ENCODE measurements at places on chromosomes 7 and 10.
A peak's percentile ranks its signal among the peaks of the same experiment; 100 is the strongest.

GRCh38 chr7:152894295-152895170 is 135.0 kb downstream of the ACTR3B start:
- peak; percentile 67 for DNase-seq

GRCh38 chr10:90960355-90960814 is 39.5 kb upstream of the ANKRD1 start:
- DNase-seq, result peak; percentile 17

DNA sequence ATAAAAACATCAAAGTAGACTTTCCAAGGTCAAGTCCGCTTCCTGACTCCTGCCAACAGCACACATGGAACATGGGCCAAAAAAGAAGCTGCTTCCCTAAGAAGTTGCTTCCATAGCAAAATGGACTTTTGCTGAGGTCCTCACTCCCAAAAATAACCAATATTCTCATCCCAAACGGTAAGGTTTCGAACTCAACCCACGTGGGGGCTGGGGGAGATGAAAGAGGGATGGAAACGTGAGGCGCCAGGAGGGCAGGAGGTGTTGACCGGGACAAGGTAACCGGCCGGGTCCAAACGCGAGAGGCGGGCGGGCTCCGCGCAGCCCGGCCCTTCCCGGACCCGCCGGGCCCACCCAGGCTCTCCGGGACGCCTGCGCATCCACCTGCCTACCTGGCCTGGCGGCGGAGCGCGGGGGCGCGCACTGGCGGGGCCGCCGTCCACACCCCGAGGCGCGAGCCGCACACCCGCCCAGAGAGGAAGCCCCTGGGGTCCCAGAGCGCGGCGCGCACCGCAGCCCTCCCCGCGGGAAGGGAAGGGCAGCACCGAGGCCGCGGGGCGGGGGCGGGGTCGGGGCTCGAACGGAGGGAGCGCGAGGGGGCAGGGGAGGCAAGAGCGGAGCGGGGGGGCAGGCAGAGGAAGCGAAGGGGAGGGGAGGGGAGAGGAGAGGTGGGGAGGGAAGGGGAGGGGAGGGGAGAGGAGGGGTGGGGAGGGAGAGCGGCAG is 742 bp downstream of the LMBR1 start:
- peak; percentile 81 for DNase-seq

- DNase-seq, result no peak
Measured at GRCh38 chr10:62348029-62348428, 26.1 kb upstream of the ZNF365 start.

DNA sequence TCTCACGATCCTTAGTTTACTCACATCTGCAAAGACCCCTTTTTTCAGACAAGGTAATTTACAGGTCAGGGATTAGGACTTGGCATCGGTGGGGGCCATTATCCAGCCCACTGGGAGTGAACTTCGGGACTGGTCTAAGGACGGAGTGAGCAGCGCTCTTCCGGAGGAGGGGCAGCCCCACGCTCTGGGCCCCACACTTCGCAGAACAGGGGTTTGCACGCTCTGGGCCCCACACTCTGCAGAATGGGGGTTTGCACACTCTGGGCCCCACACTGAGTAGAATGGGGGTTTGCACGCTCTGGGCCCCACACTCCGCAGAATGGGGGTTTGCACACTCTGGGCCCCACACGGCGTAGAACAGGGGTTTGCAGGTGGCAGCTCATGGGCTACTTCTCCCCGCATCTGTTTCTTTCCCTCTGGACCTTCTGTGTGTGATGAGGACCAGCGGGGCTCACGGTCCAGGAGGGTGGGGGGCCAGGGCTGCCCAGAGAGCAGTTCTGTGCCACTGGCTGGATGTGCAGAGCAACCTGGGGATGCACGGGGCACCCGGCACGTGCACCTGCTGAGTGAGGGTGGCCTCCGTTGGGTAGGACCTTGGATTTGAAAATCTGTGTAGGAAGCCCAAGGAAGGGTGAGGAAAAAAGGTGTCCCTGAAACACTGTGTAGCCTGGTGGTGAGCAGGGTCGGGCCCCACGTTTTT is 134.8 kb downstream of the WDR37 start:
- DNase-seq, result no peak

GRCh38 chr7:43337191-43337590 is 224.7 kb downstream of the HECW1 start:
- no peak for DNase-seq

GRCh38 chr7:26949319-26949718 is 84.9 kb upstream of the SKAP2 start:
- DNase-seq, result no peak

GRCh38 chr10:73867126-73867807 is 7.1 kb downstream of the CAMK2G start:
- DNase-seq, result no peak

DNA sequence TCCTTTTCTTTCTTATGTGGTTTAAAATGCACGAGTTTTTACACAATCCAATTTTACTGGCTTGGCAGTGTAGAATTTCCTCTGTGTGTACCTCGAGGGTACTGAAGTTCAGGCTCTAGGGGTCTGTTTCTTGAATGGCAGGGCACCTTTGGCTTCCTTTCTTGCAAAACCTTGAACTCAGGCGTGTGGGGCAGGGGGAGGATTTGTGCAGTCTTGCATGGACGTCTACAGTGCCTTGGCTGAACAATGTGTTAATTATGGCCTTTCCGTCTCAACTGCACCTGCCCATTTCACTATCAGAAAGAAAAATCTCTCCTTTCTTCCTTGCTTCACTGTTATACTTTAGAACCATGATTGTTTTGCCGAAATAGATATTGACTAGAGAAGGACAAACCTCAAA is 570.9 kb downstream of the INHBA start:
- DNase-seq, result no peak

- DNase-seq, result no peak
Measured at GRCh38 chr7:79949778-79950177, 184.9 kb upstream of the GNAI1 start.

DNA sequence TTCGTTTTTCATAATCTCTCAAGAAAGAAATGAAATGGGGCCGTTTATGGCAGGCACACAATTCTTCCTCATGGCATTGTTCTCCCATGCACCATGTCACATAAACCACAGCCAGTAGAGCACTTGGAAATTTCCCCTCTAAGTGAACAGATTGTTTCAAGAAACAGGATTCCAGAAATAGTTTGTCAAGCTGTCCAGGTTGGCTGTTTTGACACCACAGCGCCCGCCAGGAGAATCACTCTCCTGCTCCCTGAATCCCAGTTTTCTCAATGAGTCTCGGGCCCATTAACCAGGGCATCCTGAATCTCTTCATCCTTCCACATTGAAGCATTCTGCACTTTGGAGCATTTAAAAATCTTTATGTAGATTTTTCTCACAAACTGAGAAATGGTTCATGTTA is 172.2 kb upstream of the NEBL start:
- DNase-seq, result no peak

- no peak for DNase-seq
Measured at GRCh38 chr10:121240011-121240410, 358.2 kb downstream of the FGFR2 start.

- DNase-seq, result no peak
Measured at GRCh38 chr10:61397175-61397986, 55.8 kb downstream of the TMEM26 start.

DNA sequence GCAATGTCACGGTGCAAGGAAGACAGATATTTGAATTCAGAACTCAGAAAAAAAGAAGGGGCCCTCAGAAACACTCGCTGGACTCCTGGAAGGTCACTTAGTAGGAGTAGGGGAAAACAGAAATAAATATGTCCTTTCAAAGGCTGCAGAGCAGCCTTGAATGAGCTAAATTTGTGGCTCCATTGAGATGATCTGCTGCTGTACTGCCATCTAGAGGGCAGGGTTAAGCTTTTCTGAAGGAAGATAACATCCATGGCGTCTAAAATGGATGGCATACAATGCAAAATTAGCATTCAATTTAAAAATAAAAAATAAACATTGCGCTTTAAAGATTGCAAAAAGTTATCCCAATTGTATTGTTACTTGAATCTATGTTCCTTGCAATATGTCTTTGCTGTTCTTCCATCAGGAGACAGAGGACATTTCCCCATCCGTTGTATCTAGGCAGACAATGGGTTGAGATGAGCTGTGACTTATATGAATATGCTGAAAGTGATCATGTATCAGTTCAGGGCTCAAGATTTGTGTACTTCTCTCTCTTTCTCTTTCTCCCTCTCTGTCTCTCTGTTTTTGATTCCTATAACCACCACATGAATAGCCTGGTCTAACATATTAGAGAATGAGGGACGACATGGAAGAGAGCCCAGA is 642.2 kb downstream of the SH2D4B start:
- peak; percentile 6 for DNase-seq

DNA sequence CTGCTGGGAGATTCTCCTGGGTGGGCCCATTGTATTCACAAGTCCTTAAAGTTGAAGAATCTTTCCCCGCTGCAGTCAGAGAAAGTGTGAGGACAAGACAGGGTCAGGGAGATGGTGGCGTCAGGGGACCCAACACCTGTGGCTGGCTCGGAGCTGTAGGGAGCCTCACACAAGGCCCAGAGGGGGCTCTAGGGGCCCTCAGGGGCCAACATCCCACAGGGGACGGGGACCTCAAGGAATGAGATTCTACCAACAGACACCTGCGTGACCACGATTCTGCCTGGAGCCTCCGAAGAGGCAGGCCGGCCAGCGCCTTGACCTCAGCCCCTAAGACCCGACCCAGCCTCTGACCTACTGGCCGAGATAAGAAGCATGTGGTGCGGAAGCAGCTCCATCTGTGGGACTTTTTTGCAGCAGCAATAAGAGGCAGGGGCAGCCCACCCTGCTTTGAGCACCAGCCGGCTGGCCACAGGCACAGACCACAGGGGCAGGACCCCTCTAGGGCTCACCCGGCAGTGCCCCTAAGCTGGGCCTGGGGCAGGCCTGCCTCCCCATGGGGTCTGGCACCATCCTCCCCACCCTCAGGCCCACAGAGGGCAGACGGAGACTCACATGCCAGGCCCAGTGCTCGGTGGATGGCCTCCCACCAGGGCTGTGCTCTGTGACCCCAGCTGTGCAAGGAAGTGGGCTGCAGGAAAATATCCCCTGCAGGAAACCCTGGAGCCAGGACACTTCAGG is 13.2 kb downstream of the RASGEF1A start:
- DNase-seq, result no peak

DNA sequence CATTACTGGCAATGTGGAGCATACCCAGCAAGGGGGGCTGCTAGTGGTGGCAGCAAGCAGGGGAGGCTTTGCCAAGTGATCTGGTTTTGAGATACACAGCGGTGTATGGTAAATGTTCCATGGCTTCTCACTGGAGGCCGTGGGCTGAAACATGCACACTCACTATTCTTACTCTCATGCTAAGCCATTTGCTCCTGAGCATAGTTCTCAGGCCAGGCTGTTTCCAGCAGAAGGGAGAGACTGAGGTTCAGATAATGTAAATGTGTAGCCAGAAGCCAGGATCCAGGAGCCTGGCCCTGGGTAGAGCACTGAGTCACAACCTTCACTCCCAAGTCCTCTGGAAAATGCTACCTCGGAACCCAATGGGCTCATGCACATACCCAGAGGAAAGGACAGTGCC is 757.9 kb downstream of the GRID1 start:
- DNase-seq, result no peak

GRCh38 chr7:122577449-122578003 is 121.4 kb downstream of the RNF133 start:
- DNase-seq, result no peak

GRCh38 chr7:5578495-5578894 is 154.9 kb upstream of the TNRC18 start:
- DNase-seq, result no peak

DNA sequence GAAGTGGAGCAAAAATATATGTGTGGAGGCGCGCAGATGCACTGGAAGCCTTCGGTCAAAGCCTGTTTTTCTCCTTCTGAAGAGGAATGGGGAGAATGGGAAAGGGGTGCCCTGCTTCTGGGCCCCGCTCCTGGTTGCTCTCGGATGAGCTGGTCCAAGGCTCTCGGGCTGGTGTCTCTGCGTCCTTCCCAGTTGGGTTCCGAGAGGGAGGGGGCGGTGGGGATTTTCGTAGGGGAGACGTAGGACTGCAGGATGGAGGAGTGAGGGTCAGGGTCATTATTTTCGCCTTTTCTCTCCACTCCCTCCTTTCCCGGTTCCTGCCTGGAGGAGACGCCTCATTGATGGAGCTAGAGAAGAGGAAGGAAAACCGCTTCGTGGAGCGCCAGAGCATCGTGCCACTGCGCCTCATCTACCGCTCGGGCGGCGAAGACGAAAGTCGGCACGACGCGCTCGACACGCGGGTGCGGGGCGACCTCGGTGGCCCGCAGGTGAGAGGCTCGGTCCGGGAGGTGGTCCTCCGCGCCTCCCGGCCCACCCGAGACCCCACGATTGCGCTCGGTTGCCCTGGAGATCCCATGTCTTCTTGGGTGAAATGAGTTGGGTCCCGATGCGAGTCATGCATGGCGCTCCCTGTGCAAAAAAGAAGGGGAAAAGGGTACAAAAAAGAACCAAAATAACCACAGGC is 790 bp downstream of the ADAM22 start:
- DNase-seq, result peak; percentile 23

GRCh38 chr10:117616179-117616578 is 73.6 kb downstream of the EMX2 start:
- no peak for DNase-seq

GRCh38 chr10:117504562-117504961 is 38.0 kb upstream of the EMX2 start:
- DNase-seq, result no peak

GRCh38 chr10:14536241-14537213 is 205.8 kb upstream of the FRMD4A start:
- peak; percentile 82 for DNase-seq

- no peak for DNase-seq
Measured at GRCh38 chr7:120825576-120825975, 32.4 kb downstream of the TSPAN12 start.

GRCh38 chr7:28957064-28957750 is 923 bp downstream of the TRIL start:
- peak; percentile 47 for DNase-seq

DNA sequence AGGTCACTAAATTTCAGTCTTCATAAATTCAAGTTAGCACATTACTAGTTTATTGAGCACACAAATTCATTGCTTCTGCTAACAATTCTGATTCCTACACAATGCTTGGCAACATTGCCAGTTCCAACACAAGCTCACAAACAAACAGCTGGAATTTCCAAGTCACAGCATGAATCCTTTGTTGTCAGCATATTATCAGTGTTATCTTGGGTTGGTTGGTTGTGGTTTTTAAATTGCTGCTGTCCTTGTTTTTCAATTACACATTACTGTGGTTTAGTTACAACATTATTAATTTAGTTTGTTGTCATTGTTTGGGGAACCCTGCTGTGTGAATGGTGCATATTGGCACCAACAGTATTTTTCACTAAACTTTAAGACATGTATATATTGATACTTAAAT is 86.0 kb upstream of the ARID5B start:
- DNase-seq, result no peak

GRCh38 chr7:71077743-71078476 is 54.0 kb upstream of the GALNT17 start:
- no peak for DNase-seq

- DNase-seq, result no peak
Measured at GRCh38 chr7:30908681-30909080, 3.0 kb upstream of the AQP1 start.

- DNase-seq, result no peak
Measured at GRCh38 chr7:132893560-132893959, 188.3 kb downstream of the CHCHD3 start.

Measured in BE2C (cell line).